ENCODE measurements at places on chromosomes 11 and 22.

- no peak for DNase-seq
These were observed 36.1 kb downstream of the PPFIA1 start for GRCh38 chr11:70306586-70307033.

GRCh38 chr11:73851046-73851764, 25.4 kb downstream of the COA4 start:
- no peak for DNase-seq

DNA sequence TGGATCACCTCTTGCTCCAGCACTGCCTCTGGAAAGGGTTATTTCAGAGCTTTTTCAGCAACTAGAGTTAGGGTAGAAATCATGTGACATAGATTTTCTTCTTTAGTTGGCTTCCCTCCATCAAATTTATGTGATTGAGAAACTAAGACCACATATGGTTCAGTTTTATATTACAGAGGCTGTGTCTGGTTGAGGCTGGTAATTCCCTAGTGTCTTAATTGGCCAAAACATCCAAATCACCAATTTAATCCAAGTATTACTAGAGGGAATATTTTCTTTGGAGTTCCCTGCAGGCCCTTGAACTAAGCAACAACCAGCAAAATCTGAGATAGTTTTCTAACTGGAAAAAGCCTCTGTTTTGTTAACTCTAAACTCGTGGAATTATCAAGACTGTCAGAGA, 136.3 kb downstream of the ARHGAP42 start:
- DNase-seq = no peak

GRCh38 chr11:9046481-9046880, 42.7 kb upstream of the NRIP3 start:
- DNase-seq = no peak

- no peak for DNase-seq
These were observed 38.9 kb upstream of the MN1 start for GRCh38 chr22:27840436-27840835.

DNA sequence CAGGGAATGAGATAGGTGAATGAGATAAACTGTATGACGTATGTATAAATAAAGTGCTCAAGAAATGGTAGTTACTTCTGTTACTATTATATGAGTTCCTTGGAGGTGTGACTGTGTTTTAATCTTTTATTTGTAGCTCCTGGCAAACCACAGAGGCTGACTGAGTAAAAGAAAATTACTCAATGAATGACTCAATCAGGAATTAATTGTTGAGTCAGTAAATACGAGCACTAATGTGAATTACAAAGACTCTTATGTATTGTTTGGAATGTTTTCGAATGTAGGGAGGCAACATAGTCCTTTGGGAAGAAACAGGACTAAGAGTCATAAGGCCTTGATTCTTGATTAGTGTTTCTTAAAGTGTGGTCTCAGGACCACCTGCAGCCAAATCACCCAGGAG, 51.1 kb upstream of the BLID start:
- no peak for DNase-seq

- peak; percentile 47 for DNase-seq
These were observed 85.2 kb upstream of the IGLL5 start for GRCh38 chr22:22802339-22802970.

- DNase-seq = no peak
These were observed 78.4 kb downstream of the MYO7A start for GRCh38 chr11:77206264-77207018.

Data from central memory CD8-positive, alpha-beta T cell (primary cell).